Activated CD8-positive, alpha-beta memory T cell treated with anti-CD3 and anti-CD28 coated beads for 24 hours (primary cell): ENCODE measurements at places on chromosomes 7 and 10.

GRCh38 chr7:144821067-144821466 lies 14.8 kb downstream of the TPK1 start:
- DNase-seq = no peak

DNA sequence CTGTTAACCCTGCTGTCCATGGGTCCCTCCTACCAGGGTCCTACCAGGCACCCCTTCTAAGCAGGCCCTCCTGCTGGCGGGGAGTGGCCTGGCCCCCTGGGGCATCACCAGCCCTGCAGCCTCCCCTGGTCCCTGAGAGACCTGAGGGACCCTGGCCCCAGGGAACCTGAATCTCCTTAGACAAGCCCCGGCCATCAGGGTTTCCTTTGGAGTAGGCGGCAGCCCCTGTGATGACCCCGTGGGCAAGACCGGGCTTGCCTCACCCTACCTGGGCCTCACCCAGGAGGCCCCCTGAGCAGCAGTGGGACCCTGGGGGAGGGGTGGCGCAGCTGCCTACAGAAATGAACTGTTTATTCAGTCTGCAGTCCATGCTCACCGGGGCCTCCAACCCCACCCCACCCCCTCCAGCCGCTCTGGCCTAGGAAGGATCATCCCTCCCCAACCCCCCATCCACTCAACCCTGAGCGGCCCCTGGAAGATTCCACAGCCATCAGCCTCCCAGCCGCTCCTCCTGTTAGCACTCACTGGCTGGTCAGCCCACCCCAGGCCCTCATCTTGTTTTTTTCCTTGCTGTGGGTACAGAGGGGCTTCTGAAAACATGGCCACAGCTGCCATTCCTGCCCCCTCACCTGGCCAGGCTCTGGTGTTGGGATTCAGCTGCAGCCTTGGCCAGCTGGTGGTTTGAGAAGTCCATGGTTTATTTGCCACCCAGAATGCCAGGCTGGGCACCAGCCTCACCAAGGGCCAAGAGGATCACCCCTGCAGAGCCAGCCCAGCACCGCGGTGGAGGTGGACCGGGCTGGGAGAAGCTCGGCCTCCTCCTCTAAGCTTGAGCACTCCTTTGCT lies 34.8 kb upstream of the CHST15 start:
- DNase-seq = no peak

DNA sequence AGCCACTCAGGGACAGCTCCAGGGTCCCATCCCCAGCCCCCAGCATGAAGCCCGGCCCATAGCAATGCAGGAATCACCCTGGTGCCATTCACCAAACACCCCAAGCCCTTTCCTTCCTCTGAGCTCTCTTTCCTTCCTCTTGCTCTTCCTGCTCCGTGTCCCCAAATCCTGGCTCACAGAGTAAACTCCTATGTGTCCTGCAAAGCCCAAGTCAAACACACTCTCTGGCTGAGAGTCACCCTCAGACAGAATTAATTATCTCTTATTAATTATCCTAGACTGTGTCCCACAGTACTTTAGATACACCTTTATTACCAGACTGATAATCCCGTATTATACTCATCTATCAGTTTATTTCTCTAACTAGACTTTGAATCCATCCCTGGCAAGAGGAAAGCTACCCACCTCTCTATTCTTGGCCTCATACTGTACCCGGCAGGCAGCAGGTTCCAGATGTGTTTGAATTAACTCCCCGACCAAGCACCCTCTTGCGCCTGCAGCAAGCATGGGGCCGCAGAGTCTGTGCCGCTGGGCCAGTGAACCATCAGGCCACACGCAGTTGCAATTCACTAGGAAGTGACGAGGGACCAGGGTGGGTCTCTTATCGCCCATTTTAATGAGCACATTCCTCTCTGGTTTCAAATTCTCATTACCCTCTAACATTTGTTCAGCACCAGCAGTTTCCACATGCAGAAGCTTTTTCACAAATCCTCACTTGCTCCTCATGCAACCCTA lies 86.7 kb downstream of the PRKAG2 start:
- no peak for DNase-seq

- DNase-seq = no peak
These were observed 2.3 kb upstream of the ZC3HAV1 start for GRCh38 chr7:139111811-139112301.

GRCh38 chr10:23779301-23779700 lies 340.4 kb downstream of the OTUD1 start:
- no peak for DNase-seq

GRCh38 chr7:127667017-127667670 lies 15.2 kb downstream of the SND1 start:
- DNase-seq = no peak

DNA sequence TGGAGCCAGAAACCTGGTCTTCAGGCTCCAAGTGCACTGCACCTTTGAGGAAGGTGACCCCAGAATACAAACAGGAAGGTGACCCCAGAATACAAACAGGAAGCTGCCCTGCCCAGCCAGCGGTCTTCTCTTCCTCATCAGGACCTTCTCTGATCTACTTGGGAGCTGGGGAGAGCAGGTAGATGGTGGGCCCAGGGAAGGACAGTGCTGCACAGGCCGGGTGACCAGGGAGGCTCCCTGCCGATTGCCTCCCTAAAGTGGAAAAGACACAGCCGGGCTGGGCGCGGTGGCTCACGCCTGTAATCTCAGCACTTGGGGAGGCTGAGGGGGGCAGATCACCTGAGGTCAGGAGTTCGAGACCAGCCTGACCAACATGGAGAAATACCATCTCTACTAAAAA lies 151.8 kb upstream of the CHST15 start:
- no peak for DNase-seq

DNA sequence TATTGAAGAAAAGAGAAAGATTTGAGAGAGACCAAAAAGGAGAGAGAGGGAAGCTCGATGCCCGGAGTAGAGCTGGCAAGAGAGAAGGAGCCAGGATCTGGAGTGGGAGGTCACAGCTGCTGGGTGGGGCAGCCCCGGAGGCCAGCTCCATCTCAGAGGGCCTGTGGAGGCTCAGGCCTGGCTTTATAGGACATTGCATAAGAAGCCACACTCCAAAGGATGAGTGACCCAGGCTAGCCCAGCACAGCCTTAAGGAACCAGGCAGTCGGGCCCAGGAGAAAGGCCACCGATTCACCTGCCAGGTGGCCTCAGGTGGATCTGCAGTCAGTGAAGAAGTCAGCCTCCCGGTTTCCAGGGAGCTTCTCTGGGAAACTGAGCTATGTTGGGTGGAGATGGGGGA lies 676 bp downstream of the PLAC9 start:
- no peak for DNase-seq

GRCh38 chr7:140983802-140984201 lies 30.9 kb downstream of the MRPS33 start:
- no peak for DNase-seq

DNA sequence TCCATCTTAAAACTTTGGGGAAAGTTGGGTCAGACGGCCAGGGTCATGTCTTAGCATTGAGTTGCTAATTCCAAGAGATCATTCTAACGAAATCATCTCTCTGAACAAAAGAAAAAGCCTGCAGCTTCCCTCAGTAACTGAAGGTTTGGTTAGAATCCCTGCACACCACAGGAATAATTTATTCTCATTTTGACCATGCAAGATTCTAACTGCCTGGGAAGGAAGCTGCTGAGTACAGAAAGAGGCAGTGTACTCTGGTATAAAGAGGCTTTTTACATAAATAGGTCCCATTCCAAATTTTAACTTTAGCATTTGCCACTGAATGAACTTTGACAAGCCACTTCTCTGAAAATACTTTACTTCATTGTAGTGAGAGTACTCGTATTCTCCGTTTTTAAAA lies 76.9 kb upstream of the RSBN1L start:
- DNase-seq = no peak

DNA sequence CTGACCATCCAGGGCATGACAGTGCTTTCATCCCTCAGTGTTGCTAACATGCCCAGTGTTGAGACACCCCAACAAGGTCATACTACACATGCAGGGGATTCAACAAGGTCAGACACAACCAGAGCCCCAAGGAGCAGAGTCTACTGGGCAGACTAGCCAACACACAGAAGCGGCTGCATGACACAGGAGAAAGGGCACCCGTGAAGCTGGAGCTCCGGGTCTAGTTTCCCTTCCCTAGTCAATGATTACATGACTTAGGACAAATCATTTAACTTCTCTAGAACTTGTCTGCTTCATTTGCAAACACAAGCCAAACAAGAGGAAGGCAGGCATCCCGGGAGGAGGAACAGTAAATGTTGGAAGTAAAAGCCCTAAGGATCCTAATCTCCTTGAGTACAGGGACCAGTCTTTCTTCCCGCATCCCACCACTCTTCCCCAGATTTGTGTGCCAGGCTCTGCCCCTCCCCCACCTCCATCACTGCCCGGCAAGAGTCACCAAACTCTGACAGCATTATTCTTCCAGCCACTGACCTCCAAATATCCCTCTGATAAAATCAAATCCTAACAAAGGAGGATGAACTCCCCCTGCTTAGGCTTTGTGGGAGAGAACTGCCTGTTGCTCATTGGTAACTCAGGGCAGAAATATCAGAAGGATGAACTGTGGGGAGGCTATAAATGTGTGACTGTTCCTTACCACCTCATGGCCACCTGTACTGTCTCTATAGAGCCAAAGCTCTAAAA lies 104.3 kb downstream of the KCNMA1 start:
- no peak for DNase-seq

- DNase-seq = no peak
These were observed 110.4 kb downstream of the NT5C2 start for GRCh38 chr10:103082683-103083082.

- no peak for DNase-seq
These were observed 477.7 kb upstream of the TPK1 start for GRCh38 chr7:145313551-145313950.

DNA sequence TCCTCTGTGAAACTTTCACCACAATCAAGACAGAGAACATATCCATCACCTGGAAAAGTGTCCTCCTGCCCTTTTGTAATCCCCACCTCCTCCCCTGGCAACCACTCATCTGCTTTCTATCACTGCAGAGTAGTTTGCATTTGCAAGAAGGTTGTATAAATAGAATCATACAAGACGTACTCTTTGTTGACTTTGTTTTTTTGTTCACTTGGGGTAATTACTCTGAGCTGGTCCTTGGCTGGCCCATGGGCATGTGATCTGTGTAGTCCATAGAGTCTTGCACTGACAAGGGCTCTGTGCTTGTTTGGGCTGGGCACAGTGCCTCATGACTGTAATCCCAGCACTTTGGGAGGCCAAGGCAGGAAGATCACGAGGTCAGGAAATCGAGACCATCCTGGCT lies 7.8 kb upstream of the HACD1 start:
- no peak for DNase-seq

- DNase-seq = no peak
These were observed 86.9 kb downstream of the NEURL1 start for GRCh38 chr10:103580430-103580829.

DNA sequence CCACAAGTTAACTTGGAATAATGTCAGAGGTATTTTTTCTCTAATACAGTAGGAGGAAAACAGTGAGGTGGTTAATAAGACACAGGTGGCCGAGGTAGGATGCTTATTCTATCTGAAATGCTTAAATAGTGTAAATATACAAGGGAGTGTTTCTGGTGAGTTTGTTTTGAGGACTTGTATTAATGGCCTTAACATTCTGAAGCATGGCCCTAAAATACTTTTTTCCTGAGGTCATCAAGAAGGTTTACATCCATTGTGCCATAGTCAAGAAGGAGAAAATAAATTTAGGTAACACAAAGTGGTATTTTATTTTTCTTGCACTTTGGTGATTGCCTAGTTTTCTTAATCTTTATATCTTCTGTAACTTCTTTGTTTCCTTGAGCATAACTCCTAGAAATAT lies 18.8 kb downstream of the GNAI1 start:
- no peak for DNase-seq

- DNase-seq = no peak
These were observed 15.4 kb upstream of the HIBADH start for GRCh38 chr7:27677912-27678612.

DNA sequence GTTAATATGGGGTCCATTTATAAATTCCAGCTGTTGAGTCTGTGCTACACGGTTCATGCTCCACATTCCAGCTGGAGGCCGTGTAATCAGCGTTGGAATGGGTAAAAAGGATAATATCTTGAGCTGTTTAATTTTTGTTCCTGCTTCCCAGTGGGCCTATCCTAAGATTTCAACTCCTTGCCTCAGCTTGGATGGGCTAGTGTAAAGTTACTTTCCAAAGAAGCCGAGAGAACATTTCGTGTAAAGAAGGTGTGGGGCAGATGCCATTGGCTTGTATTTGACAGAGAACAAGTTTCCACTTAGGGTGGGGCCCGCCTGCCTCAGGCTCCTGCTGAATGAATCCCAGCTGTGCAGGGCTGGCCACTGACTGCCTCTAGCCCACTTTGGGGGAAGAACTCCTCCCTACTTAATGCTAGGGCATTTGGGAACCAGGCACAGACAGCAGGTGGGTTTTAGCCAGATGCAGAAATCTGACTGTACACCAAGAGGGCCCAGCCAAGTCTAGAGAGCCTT lies 125.9 kb upstream of the LYZL2 start:
- no peak for DNase-seq

GRCh38 chr10:131567279-131568162 lies 256.0 kb upstream of the TCERG1L start:
- DNase-seq = no peak

GRCh38 chr7:29885626-29886025 lies 79.3 kb downstream of the WIPF3 start:
- no peak for DNase-seq

DNA sequence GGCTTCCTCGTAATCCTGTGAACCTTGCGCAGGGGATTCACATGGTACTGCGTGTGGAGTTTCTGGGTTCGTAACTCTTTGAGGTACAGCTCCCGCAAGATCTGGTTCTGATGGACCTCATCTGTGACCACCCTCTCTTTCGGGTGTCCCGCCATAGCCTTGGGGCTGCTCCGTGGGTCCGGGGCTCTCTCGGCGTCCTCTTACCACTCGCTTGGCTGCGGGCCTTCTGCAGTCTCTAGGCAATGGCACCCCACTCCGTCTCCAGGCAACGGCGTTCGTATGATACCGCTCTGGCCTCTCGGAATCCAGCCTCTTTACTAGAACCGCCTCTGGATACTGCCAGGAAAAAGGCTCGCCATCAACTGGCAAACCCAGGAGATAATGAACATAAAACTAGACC lies 54.7 kb upstream of the AMPH start:
- no peak for DNase-seq

DNA sequence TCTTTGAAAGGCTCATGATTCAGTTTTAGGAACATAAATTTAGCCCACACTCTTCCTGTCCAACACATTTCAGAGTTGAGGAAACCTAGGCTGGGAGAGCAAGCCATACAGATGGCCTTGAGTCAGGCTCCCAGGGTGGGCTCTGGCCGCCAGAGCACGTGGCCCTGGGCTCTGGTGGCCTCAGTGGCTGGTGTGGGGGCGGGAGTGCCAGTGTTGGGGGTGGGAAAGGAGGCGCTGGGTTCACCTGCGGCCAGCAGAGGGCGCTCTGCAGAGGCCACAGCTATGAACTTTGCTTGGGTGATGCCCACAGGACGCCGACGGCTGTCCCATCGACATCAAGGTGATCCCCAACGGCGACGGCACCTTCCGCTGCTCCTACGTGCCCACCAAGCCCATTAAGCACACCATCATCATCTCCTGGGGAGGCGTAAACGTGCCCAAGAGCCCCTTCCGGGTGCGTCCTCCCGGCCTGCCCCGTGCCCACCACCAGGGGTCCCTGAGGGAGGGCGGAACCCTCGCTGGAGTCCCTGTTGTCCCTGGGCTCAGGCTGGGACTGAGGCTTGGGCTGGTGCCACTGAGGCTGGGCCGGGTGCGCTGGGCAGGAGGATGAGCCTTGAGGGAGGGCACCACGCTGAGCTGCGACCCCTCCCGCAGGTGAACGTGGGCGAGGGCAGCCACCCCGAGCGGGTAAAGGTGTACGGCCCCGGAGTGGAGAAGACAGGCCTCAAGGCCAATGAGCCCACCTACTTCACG lies 11.9 kb downstream of the FLNC start:
- peak; percentile 81 for DNase-seq
